AG10803 (cell line): ENCODE measurements at places on chromosomes 2 and 18.

DNA sequence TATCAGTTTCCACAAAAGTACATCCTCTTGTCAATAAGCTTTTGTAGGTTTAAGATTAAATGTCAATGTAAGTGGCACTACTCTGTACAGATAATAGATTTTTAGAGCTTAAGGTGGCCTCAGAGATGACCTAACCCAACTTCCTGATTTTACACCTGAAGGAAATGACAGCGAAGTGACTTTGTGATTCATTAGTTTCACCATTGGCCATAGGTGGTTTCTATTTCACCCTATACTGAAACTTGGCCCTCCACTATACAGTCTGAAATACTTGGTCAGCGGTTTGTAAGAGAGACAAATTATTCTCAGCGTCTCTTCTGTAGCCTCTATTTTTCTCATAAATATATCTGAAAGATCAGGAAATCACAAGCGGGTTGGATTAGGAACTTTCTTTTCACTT, 330.4 kb upstream of the FAM98A start:
- DNase-seq: no peak

DNA sequence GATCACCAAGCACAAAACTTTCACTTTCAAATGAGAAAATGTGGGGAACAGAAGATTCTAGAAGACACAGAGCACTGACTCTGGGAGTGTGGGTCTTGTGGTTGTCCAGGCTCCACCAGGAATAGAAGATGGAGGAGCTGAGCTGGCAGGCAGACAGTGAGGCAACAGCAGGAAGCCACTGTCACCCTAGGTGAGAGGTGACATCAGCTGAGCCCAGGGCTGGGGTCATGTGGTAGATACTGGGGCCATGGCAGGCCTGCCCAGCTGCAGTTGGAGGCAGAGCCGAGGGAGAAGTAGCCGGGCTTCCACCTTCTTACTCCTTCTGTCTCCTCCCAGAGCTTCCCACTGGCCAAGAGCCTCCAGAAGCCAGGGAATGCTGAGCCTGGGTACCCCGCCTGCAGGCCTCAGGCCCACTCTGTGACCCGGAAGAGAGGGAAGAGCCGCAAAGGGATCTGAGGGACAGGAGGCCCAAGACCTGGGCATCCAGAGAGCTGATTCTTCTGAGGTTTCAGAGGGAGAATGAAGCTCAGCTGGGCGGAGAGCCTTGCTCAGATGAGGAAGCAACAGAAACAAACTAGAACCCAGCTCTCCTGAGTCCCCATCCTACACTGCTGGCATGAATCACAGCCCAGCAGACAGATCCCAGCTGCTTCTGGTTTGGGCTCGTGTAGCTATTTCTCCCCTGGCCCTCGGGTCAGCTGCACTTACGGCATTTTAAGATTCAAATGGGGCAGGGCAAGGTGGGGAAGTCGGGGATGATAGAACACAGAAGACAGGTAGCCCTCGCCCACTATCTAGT, 39.8 kb upstream of the ASAP2 start:
- DNase-seq: no peak

DNA sequence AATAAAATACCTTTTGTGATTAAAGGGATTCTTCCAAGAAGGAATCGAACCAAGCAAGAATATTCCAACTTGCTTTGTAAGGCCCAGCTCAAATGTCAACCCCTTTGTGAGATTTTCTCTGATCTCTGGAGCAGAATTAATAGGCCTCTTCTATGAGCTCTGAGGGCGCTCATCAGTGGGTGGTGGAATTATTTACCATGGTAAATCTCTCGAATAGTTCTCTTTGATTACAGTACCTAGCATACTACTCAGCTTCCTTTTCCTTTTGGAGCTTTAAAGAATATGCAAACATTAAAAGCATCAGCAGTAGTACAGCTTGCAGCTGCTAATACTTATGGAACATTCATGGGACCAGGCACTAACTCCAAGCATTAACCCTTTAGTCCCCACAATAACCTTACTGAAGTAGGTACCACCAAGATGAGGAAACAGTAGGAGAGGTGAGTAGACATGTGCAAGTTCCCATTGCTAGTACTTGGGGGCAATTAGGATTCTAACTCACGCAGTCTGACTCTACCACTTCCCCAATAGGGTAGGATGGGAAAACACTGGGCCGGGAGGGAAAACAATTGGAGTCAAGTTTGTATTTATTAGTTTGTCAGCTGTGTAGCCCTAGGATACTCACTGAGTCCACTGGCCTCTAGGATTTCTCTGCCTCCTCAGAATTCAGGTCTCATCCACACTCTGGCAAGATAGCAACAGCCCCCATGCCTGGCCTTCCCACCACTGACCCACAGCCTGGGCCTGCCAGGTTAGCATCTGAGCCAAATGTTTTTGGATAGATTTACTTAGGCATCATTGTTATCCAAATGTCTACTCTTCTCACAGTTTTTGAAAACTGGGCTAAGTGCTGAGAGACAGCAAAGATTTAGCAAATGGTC, 21.7 kb downstream of the ADD2 start:
- DNase-seq: no peak

- DNase-seq: peak; percentile 0
Observed at GRCh38 chr18:43159086-43159770, 43.7 kb upstream of the RIT2 start.

GRCh38 chr2:226116346-226116745, 683.3 kb downstream of the IRS1 start:
- no peak for DNase-seq

DNA sequence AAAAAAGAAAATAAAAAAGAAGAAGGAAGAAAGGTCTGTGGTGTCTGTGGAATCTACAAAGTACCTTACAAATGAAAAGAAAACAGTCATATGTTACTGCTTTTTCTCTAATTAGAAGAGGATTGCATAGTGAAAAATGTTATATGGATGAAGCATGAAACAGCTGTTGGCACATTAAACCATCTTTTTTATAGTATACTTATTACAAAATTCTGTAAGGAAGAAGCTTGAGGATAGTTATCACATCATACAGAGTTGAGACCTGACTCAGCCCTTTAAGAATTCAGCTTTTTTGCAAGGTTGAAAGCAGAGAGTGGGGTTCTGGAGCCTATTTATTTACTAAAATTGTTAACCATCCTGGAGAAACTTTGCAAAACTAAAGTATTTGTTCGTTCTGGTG, 222.7 kb downstream of the PHLPP1 start:
- peak; percentile 85 for DNase-seq

- DNase-seq: no peak
Observed at GRCh38 chr2:197356136-197356535, 45.6 kb upstream of the ANKRD44 start.

GRCh38 chr2:237236188-237236587, 150.5 kb downstream of the COPS8 start:
- peak; percentile 62 for DNase-seq

GRCh38 chr18:79566771-79567431, 112.7 kb upstream of the CTDP1 start:
- DNase-seq: no peak
